Stimulated activated CD8-positive, alpha-beta memory T cell treated with anti-CD3 and anti-CD28 coated beads, Interleukin-12 subunit alpha, Interleukin-12 subunit beta, amount 100 ng/mL, for 1 hour (primary cell): ENCODE measurements at places on chromosomes 5 and 9.

DNA sequence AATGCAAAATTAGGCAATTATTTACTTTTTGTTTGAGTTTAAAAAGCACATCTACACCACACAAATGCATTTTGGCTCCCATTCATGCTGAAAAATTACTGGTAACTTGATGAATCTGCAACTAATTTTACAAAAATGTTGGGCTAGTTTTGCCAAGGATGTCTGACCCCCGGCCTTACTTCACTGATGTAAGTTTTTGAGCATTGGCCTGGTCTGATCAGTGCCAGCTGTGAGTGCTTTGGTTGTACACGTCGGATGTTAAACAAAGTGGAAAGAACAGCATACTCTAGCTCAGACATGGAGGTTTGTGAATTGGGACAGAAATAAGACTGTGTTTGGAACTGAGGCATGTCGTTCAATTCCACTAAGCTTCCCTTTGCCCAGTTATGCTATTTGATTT, 1044.2 kb downstream of the TLE4 start:
- no peak for DNase-seq

- DNase-seq = no peak
Measured at GRCh38 chr9:126838055-126838811, 22.2 kb upstream of the ZBTB34 start.

DNA sequence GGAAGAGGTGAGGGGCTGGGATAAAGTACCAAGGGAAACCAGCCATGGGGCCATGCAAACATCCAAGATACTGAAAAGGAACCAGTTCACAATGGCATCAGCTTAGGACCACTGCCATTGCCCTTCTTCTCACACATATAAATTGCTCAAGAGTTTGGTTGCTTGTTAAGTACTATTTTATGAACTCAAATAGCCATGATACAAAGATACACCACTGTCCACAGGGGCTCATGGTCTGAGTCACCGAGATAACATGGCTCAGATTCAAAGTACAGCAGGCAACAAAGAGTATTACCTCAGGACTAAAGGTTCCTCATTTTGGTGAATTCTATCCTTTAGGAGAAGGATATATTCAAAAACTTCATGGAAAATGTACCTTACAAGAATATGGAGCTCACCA, 55.6 kb downstream of the FANCC start:
- no peak for DNase-seq

GRCh38 chr5:80935811-80936385, 24.3 kb upstream of the RASGRF2 start:
- no peak for DNase-seq

DNA sequence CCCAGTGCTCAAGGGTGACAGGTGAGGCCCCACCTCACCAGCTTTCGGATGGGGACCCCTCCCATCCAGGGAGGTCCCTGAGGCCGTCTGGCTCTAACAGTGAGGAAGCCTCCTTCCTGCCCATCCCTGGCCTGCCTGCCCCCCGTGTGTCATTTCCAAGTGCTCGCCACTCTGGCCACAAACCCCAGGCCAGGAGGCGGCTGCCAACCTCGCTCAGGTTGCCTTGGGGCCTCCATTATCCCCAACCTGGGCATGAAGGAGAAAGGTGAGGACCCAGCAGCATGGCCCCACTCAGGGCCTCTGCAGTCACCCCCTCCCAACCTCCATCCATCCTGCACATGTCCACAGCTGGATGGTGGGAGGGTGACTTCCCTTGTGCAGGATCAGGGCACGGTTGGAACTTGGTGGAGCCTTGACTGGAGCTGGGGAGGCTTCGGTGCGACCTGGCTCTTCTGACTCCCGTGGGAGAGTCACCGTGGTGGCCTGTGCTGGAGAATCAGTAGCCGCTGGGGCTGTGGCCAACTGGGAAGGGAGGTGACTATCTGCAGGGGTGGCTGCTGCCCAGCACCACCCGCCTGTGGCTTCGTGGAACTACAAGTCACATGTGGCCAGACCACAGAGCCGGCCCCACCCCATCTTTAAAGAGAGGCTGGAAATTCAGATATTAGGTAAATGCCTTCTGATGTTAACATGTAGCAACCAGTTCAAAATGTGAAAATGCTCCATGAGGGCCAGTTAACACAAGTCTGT, 37.5 kb upstream of the GFPT2 start:
- no peak for DNase-seq

DNA sequence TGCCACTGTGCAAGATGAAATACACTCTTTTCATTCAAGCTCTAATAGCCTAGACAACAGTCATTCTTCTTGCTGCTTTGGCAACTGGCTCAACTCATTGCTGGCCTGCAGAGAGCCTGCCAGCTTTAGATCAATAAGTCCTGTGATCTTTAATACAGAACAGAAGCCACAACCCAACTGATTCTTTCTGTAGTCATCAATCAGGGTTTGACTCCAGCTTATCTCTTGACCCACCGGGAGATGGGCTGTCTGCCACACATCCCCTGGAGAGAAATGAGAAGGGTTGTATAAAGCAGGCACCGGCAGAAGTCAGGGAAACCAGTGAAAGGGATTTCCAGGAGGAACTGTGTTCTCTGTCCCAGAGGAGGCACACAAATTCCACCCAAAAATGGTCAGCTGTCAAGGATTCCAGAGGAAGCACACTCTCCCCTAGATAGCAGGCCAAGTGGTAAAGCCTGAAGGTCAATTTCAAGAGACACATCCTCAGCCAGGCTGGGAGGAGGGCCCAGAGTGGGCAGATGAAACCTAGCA, 24.5 kb downstream of the LHFPL2 start:
- no peak for DNase-seq

DNA sequence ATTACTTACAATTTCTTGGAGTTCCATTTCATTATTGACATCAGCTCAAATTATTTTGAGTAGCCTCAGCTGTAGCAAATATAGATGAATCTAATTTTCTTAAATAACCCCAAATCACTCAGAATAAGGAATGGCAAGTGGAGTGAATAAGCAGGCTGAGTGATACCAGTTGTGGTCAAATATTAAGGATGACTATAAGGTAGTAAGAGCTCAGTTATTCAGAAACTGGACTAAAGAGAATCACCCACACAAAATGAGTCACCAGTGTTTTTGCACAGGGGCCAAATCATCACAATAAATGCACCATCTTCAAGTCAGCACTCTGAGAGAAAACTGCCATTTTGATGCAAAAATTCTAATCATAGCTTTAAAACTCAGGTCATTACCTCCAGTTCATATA, 128.9 kb upstream of the TARS1 start:
- DNase-seq = no peak

- DNase-seq = no peak
Measured at GRCh38 chr9:121071756-121072421, 2.9 kb upstream of the CNTRL start.

- DNase-seq = no peak
Measured at GRCh38 chr9:35529161-35529823, 39.4 kb downstream of the RUSC2 start.

- DNase-seq = no peak
Measured at GRCh38 chr5:11909471-11909870, 5.2 kb upstream of the CTNND2 start.

DNA sequence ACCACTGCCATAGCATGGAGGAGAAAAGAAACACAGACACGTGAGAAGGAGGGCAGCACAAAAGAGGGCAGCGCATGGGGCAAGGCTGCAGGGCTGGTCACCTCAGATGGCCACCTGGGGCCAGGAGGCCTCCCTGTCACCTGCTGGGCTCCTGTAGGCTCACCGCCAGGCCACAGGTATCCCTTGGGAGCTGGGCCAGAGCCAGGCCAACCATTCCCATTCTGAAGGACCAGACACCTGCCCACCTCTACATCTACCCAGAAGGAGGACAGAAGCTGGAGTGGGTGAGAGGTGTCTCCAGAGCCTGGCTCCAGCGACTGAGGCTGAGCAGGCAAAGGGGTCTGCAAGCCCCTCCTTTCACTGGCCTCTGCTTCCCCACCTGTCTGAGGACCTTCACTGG, 103.1 kb downstream of the PAX5 start:
- DNase-seq = no peak

DNA sequence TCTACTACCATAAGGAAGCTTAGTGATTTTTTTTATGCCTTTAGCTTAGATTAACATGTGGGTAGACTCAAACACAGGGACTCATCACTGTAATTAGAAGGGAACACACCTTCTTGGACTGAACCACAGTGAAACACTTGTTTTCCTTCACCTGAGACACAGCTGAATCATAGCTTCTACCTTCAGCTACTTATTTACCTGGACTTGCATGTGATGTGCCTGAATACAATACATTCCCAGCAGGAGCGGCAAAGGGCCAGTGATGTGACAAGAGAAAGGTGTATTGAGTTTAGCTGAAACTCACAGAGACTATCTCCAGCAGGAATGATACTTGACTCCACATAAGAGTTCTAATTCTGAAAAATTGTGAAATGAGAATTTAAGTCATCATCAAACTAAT, 37.8 kb downstream of the GRAMD2B start:
- DNase-seq = no peak

DNA sequence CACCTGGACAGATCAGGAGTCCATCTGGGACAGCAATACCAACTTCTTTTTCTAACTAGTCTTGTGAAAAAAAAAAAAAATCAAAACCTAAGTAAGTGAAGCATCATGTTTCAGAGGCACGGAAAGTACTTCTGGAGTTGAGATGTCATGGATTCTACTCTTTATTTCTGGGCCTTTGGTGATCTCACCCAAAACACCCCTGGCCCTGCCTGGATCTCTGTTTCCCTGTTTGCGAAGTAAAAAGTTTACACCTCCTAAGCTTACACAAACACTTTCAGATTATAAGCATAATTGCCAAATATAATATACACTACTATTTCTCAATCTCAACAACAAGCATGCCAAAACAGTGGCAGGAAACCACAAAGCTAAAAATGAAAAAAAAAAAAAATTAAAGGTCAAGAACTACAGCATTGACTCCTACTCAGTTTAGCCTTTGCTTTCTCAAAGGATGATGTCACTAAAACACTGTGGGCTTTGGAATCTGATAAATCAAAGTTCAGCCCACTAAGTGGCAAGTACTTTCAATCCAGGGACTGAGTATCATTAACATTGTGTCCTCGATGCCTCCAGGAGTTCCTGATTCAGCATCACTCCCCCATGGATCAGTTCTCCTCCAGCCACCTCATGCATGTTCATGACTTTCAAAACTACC, 291.9 kb downstream of the NFIB start:
- DNase-seq = no peak

GRCh38 chr5:169970911-169971765, 9.2 kb downstream of the INSYN2B start:
- DNase-seq = no peak

DNA sequence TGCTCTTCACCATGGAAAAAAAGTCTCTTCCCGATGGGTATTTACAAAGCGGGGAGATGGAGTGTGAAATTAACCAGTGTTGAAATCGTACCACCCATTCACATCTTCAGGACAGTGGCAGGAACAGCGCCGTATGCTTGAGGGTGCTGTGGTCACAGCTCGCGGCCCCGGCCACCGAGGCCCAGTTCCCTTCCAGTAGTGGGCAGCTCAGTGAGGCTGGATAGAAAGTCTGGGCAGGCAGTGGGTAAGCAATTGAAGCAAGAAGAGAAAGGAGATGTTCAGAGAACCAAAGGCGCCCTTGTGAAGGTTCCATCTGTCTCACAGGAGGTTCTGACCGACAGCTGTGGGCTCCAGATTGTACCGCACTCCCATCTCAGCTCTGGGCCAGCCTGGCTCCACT, 59.1 kb downstream of the SECISBP2 start:
- DNase-seq = no peak

DNA sequence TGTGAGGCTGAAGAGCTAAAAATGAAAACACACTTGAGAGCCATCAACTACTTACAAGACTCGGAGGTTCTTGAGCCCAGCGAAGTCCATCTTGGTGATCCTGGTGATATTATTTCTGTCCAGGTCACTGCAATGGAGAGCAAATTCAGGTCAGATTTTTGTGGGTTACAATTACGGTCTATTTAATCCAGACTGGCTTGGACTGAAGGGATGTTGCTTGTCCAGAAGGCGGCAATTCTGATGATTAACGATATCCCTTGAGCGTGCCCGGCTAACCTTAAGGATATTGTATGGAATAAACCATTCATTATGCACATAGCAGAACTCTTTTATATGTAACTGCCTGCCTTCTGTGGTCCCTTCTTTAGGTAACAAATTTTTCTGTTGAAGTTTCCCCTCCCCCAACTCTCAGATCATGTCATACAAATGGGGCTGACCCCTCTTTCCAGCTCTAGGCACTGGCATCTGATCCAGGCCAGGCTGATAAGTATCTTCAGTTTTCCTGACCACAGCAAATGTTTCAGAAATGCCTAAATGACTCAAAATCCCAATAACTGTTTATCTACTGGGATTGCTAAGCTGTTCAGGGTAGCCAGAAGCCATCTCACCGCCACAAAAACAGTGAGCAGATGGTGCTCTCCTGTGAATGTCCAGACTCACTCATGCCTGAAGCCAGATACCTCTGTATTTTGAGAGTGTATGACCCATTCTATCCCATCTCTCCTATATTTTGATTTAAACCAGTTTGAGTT, 49.4 kb downstream of the SLIT3 start:
- no peak for DNase-seq

- DNase-seq = no peak
Measured at GRCh38 chr9:80437825-80438224, 866.1 kb downstream of the TLE4 start.

GRCh38 chr9:122723690-122724089, at the start of gene OR1L4:
Gene OR1L4, plus strand, starts transcription at chr9:122723990. Its CDS starts 0 bp downstream, at chr9:122723990.
- DNase-seq = no peak

DNA sequence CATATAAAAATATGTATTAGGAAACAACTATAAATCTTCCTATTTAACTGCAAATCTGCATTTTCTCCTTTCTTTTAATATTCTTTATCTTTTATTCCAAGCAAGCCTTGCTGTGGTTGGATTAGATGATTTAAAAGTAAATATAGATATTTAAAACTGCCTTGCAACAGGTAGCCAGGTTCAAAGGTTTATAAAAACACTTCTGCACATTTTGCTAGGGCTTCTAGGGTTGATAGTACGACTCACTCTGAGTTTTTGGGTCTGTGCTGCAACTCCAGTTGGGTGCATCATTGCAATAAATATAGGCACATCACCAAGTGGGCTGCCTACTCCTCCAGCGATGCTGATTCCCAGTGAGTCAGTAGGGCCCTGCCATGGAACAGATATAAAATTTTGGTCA, 167.7 kb downstream of the MPDZ start:
- DNase-seq = no peak

DNA sequence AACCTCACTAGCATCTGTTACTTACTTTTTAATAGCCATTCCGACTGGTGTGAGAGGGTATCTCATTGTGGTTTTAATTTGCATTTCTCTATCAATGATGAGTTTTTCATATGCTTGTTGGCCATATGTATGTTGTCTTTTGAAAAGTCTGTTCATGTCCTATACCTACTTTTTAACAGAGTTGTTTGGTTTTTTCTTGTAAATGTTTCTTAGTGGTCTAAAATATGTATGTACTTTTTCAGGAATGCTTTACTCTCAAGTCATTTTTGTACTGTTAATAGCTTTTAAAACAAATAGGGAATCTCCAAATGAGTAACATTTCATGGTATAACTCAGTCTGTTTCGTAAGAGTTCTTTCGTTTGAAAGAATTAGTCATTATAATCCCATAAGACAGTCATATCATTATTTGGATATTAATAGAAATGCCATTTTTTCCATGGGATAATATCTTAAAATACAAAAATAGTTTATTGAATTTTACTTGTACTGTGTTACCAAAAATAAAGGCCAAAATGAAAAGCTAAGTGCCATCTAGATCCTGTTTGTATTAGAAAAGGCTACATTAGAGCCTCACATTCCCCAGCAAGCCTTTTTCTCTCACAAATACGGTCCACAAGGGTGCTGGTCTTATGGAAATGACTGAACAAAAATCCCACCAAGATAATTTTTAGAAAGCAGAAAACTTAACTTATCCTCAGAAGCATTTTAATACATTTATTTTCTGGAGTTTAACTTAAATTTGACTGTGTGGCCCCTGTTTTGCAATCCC, 247.7 kb downstream of the PJA2 start:
- no peak for DNase-seq

- DNase-seq = no peak
Measured at GRCh38 chr5:51433052-51433710, 49.9 kb downstream of the ISL1 start.
